GM23248 (cell line): ENCODE measurements at places on chromosomes 2 and 18. TPM values are rescaled to one million over a fixed set of nuclear protein-coding genes. Genes with fewer than 3 reads are reported as not detected.

GRCh38 chr2:38093527-38094165 lies 17.7 kb upstream of the CYP1B1 start:
- peak; percentile 61 for DNase-seq

- peak; percentile 85 for DNase-seq
Observed at GRCh38 chr18:45248240-45248903, 366.9 kb upstream of the SLC14A2 start.

DNA sequence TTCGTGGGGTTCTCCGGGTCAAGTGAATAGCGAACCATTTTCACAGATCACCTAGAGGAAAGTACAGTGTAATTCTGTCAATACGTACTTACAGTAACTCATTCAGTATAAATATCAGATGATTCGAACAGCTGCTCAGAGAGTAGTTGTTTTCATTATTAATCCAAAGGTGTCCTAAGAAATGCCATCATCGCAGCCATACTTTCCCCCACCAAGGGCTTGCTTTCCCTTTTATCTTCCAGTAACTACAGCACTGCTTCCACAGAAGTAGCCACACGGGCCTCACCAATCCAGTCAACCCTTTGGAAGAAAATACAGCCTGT lies 4.5 kb upstream of the C18orf32 start:
- no peak for DNase-seq

GRCh38 chr2:205802065-205802464 lies 119.8 kb downstream of the NRP2 start:
- no peak for DNase-seq

GRCh38 chr18:38494065-38494464 lies 928.5 kb upstream of the CELF4 start:
- DNase-seq, result no peak

GRCh38 chr2:131431336-131431735 lies 44.6 kb upstream of the TUBA3D start:
- no peak for DNase-seq

GRCh38 chr2:15399241-15399640 lies 161.9 kb downstream of the NBAS start:
- DNase-seq, result no peak

ABCG8 gene
- total RNA-seq, result not detected in 2 replicates

ADD2 gene
- total RNA-seq, result under 0.01 TPM in 1 of 2 replicates, not detected in the other

SERPINB4 gene
- total RNA-seq, result not detected in 2 replicates

OTOS gene
- total RNA-seq, result not detected in 2 replicates
